ENCODE measurements at places on chromosomes 16 and 17.
A peak's percentile ranks its signal among the peaks of the same experiment; 100 is the strongest.

- no peak for DNase-seq
These were observed 621 bp upstream of the CSHL1 start for GRCh38 chr17:63911657-63912100.

- DNase-seq = no peak
These were observed 22.7 kb downstream of the YWHAE start for GRCh38 chr17:1377334-1377733.

GRCh38 chr17:70905796-70906195 is 736.5 kb downstream of the KCNJ2 start:
- no peak for DNase-seq

- no peak for DNase-seq
These were observed 251.9 kb downstream of the IRX3 start for GRCh38 chr16:54034684-54035083.

DNA sequence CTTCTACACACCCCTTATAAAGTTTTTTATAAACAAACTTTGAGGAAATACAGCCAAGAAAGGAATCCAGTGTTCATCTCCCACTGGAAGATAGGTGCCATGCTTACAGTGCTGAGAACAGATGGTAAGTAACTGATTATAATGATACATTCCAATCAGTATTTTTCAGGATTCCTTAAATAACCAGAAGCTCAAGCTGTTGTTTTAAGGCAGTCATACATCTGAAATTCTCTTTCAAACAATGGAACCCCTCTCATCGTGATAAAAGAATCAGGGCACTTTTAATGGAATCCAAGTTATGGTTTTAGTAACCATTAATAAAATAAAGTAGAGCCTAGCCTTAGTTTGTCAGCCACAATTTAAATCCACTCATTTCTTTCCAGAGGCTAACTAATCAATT is 56.1 kb upstream of the STAC2 start:
- DNase-seq = no peak

DNA sequence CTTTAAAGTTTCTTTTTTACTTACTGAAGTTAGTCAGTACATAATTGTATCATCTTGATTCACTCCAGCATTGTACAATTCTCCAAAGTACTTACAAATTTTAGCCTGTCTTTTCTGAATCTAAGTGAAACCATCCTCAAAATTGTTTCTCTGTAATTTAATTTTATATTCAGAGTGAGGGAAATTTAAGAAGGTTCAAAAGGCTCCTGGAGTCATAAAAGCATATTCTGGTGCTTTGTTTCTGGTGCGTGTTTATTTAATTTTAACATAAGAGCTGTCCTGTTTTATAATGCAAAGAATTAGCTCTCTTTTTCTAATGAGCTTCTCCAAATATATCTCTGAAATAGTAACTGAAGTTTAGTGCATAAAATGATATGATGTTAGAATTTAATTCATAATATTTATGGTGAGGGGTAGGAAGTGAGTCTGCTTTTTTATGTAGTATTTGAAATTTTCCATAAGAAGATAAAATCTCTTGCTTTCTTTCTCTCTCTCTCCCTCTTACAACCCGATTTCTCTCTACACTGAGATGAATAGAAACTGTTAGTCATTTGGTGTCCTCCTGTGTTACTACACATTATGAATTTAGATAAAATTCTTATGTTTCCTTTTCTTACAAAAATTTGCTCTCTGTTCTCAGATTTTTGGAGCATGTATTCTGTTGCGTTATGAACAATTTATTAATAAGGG is 339.8 kb downstream of the BCAS3 start:
- no peak for DNase-seq

DNA sequence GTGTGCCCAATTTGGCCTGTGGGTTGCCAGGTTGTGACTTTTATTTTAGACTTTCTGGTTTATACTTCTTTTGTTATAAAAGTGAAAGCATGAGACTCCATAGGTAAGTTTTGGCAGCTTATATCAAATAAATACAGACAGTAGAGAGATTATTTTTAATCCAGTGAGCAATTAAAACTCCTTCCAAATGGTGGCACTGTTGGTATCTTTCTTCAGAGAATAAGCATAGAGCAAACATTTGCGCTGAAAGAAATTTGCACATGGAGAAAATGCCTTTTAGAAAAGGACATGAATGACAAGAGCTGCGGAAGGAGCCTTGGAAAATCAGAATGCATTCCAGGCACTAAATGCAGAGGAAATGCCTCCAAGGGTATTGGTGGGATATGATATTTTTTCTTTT is 46.1 kb upstream of the DNAJA2 start:
- no peak for DNase-seq

- DNase-seq = no peak
These were observed 121.3 kb upstream of the GOT2 start for GRCh38 chr16:58855291-58855863.

- DNase-seq = no peak
These were observed 153.0 kb upstream of the CIBAR2 start for GRCh38 chr16:85265161-85265784.

DNA sequence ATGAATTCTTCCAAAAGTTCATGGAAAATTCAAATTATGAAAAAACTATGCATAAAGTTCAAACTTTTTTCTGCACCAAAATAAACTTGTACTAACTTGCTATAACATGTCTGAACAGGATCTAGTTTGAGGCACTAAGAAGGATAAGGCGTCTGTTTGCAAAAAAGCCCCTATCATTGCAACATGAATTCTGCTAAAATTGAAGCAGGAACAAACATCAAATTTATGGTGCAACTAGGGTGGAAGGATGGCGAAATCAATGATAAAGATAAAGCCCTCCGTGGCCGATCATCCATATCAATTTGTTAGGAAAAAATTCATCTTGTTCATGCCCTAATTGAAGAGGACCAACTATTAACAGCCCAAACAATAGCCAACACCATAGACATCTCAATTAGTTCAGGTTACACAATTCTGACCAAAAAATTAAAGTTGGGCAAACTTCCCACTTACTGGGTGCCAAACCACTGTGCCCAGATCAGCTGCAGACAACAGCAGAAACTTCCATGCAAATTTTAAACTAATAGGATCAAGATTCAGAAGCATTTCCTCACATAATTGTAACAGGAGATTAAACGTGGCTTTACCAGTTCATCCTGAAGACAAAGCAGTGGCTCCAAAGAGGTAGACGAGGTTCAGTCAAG is 12.9 kb downstream of the IL21R start:
- DNase-seq = no peak

DNA sequence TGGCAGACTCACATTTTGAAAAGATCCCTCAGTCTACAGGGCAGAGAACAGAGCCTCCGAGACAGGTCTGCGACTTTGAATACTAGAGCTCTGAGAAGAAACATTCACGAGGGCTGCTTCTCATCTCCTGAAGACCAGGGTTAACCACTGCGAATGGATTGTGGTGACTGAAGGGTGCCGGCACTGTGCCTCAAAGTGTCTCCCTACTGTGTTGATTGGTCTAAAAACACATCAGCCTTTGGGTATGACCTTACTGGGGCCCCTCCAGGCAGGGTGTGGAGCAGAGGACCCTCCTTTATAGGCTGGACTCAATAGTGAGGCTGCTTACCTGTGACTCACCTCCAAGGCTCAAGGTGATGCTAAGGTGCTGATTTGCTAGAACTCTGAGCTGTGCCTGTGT is 2.6 kb upstream of the LGALS9 start:
- DNase-seq = no peak

GRCh38 chr16:1979271-1980029 is 1.8 kb downstream of the NOXO1 start:
- no peak for DNase-seq

- no peak for DNase-seq
These were observed 58.9 kb downstream of the CES1 start for GRCh38 chr16:55773859-55774549.

- DNase-seq = no peak
These were observed 610 bp downstream of the RFNG start for GRCh38 chr17:82050761-82051641.

GRCh38 chr16:56262551-56263245 is 71.4 kb downstream of the GNAO1 start:
- DNase-seq = no peak

DNA sequence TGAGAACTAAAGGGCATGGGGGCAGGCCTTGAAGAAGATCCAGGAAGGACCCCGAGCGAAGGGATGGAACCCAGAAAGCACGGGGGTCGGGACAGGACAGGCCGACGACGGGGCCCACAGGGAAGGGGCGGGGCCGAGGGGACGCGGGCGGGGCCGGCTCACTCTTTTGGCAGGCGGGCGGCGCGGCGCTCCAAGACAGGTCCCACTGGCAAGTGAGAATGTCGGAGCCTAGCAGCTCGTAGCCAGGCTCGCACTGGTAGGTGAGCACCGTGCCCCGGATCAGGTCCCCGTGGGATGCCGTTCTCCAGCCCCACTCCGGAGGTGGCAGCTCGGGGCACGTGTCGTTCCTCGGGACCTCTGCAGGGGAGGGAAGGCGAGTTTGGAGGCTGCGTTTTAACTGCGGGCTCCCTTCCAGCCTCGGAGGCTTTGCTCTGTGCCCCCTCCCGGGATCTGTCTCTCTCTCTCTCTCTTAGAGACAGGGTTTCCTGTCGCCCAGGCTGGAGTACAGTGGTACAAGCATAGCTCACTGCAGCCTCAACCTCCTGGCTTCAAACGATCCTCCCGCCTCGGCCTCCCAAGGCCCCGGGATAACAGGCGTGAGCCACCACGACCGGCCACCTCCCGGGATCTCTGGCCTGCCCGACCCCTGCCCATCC is 13.7 kb upstream of the CDIPT start:
- no peak for DNase-seq

DNA sequence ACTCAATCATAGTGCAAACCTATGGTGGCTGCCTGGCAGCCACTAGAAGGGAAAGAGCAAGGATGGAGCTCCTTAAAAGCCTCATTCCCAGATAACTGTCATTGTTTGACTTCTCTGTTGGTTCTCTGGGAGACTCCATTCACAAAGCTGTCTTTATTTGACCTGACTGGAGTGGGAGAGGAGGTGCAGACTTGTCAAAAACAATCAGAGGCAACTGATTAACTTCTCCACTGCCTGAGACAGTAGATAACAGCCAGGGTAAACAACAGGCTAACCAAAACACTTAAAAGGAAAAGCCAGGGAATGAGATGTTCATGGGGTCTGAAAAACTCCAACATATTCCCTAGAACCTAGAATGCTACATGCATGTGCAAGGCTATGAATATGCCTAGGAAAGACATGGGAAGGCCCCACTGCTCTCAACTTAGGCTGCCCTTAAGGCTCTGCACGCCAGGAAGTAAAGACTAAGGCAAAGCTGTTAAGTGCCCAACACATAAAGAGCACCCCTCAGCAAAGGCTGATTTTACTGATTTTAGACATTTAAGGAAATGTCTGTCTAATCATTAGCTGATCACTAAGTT is 82.0 kb downstream of the TTC19 start:
- no peak for DNase-seq

DNA sequence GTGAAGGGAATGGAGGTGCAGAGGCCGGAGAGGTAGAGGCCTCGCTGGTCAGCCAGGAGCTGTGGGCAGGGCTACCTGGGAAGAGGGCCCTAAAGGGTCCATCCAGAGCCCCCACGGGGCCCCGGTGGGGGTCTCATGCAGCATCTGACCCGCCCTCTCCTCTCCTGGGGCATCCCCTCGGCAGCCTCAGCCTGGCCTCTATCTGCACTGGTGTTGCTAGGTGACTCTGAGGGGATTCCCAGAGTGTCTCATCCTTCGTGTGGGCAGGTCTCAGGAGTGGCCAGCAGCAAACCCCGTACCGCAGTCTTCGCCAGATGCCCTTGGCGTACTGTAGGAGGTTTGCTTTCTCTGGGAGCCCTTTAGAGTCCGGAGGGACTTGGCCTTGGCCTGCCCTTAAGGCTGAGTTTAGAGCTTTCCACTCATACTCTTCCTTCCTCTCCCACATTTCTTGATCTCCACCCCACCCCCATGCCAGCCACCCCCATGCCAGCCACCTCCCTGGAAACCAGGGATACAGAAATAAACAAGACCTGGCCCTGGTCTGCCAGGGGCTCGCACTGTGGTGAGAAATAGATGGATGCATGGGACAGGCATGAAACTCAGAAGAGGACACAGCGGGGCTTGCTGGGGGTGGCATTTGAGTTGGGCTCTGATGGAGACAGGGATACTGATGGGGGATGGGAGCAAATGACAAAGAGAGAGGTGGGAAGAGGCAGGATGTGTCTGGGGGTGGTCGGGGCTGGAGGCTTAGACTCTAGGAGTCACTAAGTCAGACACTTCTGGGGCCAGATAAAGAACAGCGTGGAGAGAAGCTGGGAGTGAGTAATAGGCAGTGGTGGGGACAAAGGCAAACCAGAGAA is 9.9 kb downstream of the SLC5A10 start:
- DNase-seq = no peak

GRCh38 chr16:70661918-70662641 is 15.7 kb downstream of the IL34 start:
- no peak for DNase-seq

DNA sequence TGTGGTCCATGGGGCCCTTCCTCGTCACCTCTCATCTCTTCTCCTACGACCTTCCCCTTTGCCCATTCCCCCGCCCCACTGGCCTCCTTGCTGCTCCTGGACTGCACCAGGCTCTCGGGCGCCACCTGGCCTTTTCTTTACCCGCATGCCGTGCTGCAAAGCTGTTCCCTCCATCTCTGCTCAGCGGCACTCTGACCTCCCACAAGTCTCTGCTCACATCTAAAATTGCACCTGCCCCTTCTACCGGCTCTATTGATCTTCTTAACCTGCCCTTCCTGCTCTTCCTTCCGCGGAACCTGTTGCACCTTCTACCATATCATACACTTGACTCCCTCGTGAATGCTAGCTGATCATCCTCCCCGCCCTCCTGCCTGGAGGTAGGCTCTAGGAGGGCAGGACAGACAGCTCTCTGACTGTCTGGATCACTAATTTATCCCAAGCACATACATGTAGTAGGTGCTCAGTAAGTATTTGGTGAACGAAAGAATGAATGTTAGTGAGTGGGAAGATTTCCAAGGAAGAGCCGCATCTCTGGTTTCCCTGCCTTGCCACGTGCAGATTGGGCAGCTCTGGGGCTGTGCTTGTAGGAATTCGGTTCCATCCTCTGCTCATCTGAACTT is 17.3 kb downstream of the DNAH17 start:
- no peak for DNase-seq

GRCh38 chr17:74453665-74454196 is 12.7 kb upstream of the CD300A start:
- DNase-seq = no peak

GRCh38 chr16:30780549-30780948 is 6.5 kb downstream of the ZNF629 start:
- no peak for DNase-seq

- peak; percentile 51 for DNase-seq
These were observed 45.7 kb downstream of the CMTM4 start for GRCh38 chr16:66650707-66651473.

- no peak for DNase-seq
These were observed 2.1 kb upstream of the CACNG1 start for GRCh38 chr17:67041941-67042899.

GRCh38 chr17:8870406-8871040 is 3.0 kb upstream of the PIK3R6 start:
- no peak for DNase-seq
